NCI-H510A treated with DMSO at 0.1 percent for 48 hours (cell line): ENCODE measurements at places on chromosomes 3 and 15.

GRCh38 chr3:108505811-108506210 is 4.6 kb downstream of the MYH15 start:
- no peak for DNase-seq

GRCh38 chr3:149646181-149646766 is 11.6 kb downstream of the WWTR1 start:
- no peak for DNase-seq

DNA sequence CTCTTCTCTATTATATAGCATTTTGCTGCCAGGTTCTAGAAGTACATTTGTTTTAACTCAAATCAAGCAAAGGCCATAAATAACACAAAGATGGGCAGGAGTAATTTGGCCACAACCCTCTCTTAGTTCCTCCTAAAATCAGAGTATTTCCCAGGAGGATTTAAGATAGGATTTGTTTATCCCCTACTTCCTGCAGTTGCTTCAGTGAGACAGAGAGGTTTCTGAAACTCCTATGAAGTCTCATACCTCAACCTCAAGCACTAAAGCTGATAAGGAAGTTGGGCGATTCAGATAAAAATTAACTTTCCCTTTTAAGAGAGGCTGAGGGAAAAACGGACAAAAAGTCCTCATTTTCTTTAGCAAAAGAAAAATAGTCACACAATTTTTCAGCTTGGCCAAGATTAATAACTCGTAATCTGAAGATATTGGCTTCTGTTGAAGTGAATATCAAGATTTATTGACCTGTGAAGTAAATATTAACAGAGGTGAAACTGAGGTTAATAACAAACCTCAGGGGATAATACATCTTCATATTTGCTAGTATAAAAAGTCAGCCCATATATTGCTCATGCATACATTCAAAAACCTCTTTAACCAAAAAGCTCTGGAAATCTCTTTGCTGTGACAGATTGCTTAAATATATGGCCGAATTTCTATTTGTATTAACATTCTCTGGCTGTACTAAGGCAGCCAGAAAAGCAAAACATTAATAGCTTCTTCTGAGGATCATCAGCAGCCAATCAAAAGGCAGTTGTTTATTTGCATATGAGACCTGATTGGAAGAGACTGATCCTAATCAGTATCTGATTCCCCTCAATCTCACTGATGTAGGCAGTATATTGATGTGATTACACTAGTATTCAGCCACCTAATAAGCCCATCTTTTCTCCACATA is 90.6 kb upstream of the GADL1 start:
- DNase-seq: no peak

DNA sequence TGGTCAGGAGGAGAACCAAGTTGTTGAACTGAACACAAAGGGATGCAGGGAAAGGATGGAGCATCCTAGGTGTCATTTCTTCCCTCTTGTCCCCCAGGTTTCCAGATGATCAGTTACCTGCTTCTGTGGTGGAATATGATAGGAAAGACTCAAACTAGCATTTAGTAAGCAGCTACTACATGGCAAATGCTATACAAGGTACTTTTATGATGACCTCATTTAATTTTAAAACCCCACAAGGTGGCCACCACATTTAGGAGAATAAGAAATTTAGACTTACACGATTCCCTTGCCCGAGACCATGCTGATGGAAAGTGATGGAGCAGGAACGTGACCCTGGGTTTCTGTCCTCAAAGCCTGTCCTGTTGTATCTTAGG is 40.9 kb downstream of the CCR4 start:
- DNase-seq: no peak

- no peak for DNase-seq
Observed at GRCh38 chr15:63246691-63247469, 30.5 kb upstream of the APH1B start.

DNA sequence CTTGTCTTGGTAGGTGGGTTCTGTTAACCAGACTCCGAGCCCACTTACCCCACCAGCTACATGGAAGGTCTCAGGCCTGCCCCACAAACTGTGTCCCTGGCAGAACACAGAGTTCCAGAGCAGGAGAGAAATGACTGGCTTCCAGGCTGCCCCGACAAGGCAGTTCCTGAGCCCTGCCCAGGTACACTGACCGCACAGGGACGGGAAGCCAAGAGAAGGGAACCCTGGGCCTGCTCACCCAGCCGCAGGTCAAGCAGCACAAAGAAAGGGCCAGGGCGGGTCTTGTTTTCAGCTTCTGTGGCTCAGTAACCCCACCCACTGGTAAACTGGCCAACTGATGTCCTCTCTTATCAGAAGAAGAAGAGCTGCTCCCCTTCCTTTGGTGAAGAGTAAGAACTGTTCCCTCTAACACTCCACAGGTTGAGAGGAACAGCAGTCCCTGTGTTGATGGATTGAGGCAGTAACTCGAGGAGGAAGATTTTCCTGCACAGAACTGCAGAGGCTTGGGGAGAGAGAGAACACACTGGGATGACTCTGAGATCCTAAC is 68.4 kb downstream of the CRTC3 start:
- DNase-seq: no peak
